ENCODE measurements at places on chromosomes 6 and 20.

DNA sequence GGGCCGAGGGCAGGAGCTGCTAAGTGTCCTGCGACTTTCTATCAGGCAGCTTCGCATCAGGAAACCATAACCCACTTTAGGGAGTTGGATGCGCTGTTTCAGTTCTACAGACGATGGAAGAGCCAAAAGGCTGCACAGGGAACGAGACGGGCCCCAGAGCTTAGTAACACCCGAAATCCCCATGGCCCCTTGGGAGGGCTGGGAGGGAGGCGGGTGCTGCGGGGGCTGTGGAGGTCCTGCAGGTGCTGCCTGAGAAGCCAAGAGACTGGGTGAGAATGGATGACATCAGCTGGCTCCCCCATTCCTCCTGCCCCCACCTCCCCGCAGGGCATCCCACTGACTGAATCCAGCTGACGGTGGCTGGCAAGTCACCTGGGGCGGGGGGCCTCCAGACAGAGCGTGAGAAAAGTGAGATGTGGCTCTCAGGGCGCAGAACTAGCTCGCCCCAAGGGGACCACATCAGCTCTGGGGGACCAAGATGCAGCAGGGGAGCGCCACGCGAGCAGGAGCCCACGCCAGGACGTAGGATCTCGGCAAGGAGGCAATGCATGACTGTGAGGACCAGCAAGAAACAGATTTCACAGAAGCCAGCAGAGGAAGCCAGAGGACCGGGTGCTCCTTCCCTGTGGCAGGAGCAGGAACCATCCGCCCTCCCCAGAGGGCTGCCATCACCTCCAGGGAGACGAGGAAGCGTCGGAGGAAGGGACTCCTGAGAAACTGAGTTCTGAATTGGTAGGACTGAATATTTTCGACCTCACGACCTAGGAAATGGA is 36.8 kb downstream of the PNLDC1 start:
- no peak for DNase-seq

- DNase-seq = no peak
These were observed 32.6 kb upstream of the MDFI start for GRCh38 chr6:41605649-41606048.

- no peak for DNase-seq
These were observed 181.4 kb upstream of the MYLIP start for GRCh38 chr6:15947436-15947835.

DNA sequence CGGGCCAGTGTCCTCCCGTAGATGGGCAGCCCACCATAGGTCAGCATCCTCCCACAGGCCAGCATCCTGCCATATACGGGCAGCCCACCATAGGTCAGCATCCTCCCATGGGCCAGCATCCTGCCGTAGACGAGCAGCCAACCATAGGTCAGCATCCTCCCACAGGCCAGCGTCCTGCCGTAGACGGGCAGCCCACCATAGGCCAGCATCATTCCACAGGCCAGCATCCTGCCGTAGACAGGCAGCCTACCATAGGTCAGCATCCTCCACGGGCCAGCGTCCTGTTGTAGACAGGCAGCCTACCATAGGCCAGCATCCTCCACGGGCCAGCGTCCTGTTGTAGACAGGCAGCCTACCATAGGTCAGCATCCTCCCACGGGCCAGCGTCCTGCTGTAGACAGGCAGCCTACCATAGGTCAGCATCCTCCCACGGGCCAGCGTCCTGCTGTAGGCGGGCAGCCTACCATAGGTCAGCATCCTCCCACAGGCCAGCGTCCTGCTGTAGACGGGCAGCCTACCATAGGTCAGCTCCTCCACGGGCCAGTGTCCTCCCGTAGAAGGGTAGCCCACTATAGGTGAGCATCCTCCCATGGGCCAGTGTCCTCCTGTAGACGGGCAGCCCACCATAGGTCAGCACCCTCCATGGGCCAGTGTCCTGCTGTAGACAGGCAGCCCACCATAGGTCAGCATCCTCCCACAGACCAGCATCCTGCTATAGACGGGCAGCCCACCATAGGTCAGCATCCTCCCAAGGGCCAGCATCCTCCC is 62.9 kb downstream of the BFSP1 start:
- DNase-seq = no peak

DNA sequence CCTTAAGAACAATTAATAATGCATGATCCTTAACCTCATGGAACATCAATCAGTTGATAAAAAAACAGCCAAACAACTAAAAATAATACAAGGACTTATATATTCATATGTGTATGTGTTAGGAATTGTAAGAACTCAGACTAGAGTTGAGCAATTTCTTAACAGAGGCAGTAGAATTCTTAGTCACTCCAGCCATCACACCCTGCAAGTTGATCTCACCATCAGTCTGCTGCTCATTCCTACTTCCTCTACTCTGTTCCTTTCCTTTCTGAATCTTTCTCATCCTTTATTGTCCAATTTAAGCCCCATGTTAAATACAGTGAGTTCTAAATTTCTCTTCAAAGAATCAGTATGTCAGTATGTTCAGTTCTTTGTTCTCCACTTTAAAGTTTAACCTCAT is 2.6 kb downstream of the ZNF165 start:
- DNase-seq = no peak

DNA sequence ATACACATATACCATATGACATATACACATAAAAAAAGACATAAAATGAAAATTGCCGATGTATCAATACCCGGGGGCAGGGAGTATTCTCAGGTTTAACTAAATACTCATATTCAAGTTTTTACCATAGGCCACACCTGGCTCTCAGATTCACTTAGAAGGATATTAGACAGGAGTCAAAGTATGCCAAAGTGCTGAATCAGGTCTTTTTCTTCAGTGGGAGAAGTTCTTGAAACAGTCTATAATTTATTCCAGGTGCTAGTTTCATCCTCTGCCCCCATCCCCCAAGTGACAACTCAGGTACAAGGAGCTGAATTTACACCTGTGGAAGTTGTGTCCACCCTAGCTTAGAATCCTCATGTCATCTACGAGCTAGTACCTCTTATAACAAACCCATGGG is 8.5 kb upstream of the HLA-DRA start:
- no peak for DNase-seq

- no peak for DNase-seq
These were observed 43.2 kb downstream of the YTHDF1 start for GRCh38 chr20:63172726-63173125.

GRCh38 chr20:17904027-17904426 is 64.6 kb downstream of the SNX5 start:
- no peak for DNase-seq

GRCh38 chr20:34622821-34623451 is 54.0 kb downstream of the PIGU start:
- no peak for DNase-seq

DNA sequence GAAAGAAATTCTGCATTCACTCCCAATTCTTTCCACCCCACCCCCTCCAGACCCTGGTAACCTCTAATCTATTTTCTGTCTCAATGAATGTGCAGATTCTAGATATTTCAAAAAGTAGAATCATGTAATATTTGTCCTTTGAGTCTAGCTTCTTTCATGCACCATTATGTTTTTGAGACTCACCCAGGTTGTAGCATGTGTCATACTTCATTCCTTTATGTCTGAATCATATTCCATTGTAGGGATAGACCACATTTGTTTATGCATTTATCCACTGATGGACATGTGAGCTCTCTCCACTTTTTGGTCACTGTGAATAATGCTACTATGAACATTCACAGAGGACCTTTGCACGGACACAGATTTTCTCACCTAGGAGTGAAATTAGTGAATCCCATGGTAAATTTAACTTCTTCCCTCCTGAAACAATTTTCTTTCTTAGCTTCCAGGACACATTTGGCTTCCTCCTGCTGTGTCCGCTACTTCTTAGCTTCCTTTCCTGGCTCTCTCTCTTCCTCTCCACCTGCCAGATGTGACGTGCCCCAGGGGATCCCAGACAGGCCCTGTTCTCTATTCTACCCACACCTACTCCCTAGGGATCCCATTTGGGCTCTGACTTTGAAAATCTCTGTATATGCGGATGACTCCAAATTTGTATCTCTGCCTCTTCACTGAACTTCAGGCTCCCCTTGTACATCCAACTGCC is 24.1 kb upstream of the ARFGEF2 start:
- DNase-seq = peak; percentile 63

GRCh38 chr6:52925042-52925441 is 15.5 kb upstream of the GSTA3 start:
- no peak for DNase-seq

- DNase-seq = no peak
These were observed 46.0 kb upstream of the HINT3 start for GRCh38 chr6:125910527-125910926.

DNA sequence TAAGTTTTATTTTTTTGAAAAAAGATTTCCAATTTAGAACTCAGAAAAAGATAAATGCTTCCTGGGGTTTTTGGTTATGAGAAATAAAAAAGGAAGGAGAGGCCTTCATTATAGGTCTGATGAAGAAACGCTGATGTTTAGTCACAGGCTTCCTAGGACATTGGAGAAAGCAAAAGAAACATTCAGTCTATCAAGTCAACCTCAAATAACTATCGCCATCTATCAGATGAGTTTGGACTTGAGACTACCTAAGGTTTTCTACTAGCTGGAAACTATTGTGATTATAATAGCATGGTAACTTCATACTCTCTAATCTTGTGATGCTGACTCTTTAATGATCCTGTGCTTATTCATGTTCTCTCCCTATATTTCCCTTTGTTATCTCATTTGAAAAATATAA is 171.3 kb downstream of the TPBG start:
- DNase-seq = no peak

DNA sequence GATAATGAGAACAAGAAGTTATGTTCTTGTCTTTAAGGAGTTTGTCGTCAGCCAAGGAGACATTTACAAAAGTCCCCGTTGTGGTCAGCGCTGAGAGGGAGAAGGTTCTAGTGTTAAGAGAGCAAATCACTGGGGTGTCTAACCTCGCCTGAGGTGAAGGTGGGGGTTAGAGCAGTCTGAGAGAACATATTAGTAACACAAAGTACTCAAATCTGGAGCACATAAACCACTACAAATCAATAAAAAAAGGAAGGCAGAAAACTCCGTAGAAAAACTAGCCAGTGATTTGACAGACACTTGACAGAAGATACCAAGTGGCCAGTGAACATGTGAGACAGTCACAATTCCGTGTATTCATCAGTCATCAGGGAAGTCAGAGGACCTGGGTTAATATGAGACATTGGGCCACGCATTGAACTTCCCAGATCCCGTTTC is 45.4 kb downstream of the CDS2 start:
- no peak for DNase-seq

DNA sequence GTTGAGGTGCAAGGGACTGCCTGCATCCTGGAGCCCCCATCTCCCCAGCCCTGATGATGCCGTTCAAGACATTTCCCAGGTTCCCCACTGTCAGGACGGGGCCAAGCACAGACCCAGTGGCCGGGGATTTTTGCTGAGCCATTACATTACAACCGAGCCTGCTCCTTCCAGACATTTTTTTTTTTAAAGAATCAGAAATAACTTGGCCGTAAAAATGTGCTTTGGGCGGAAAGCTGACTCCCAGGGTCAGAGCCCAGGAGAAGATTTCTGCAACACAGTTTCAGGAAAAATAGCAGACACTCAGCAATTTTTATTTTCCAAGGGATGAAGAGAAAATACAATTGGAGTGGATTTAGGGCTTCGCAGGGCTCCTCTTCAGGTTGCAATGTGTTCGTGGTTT is 87.9 kb downstream of the LRFN2 start:
- no peak for DNase-seq

GRCh38 chr20:17571153-17571527 is 1.3 kb downstream of the DSTN start:
- DNase-seq = no peak

DNA sequence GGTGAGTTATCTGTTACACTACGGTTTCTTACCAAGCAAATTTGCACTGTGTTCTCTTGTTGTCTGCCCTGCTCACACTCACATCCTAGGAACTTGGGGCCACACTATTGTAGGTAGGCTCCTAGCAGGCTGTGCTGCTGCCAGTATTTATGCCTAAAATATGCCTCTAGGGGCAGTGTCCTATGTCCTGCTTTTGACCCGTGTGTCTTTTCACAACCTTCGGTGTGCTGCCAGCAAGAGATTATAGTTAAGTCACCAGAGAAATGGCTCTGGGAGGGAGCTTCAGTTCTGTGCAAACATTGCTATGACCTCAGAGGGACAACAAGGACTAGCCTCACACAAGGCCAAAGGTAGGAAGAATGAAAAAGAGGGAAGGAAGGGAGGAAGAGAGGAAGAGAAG is 8.9 kb upstream of the TAAR5 start:
- DNase-seq = no peak

DNA sequence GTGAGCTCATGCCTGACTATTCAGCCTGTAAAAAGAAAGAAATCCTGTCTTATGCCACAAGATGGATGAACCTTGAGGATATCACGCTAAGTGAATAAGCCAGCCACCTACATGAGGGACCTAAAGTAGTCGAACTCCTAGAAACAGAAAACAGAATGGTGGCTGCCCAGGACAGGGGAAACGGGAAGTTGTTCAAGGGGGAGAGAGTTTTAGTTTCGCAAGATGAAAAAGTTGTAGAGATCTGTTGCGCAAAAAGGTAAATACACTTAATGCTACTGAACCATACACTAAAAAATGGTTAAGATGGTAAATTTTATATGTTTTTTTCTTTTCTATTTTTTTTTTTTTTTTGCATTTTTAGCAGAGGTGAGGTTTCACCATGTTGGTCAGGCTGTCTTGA is 74.1 kb upstream of the RALY start:
- DNase-seq = no peak

DNA sequence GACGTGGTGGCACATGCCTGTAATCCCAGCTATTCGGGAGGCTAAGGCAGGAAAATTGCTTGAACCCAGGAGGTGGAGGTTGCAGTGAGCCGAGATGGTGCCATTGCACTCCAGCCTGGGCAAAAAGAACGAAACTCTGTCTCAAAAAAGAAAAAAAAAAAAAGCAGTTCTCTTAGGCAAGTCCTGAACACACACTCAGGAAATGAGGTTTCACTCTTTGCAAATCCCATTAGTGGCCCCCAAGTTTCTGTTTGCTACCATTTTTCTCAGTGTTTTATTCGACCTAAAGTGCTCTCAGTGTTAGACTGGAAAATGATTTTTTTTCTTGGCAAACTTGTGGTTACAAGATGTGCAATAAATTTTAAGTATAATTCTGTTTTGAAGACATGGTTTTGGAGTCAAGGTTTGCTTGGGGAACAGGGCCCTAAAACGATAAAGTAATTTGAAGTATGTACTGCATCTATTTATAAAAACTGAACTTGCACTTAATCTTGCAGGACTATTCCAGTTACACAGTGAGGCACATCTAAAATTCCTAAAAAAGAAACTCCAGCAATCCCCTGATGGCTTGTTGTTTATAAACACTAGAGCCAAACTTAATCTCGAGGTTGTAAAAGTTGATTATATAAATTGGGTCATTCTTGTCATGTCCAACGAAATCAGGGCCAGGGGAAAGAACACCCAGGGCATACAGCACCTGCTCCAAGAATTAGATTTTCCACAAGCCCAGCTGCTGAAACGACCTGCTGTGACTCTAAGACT is 42.6 kb downstream of the MAP1LC3A start:
- no peak for DNase-seq

DNA sequence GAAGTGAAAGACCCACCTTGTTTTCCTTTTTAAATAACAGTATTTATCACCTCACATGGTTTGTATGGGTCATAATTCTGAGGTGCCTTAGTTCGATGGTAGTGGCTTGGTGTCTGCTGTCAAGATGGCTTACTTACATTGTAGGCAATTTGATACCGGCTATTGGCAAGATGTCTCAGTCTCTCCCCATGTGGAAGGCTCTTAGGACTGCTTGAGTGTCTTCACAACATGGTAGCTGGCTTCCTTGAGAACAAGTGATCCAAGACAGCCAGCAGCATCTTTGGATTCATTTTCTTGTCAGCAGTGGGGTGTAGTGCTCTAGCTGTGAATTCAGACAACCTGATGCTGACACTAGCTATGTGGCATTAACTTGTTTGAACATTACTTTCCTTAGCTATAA is 70.1 kb downstream of the CBFA2T2 start:
- no peak for DNase-seq

All from AG09309 (cell line).